ENCODE measurements at places on chromosomes 12 and 14.
A peak's percentile ranks its signal among the peaks of the same experiment; 100 is the strongest.

GRCh38 chr14:78282437-78282836 lies 112.3 kb downstream of the NRXN3 start:
- DNase-seq, result no peak

- DNase-seq, result no peak
Measured at GRCh38 chr14:59093902-59094301, 94.6 kb upstream of the DAAM1 start.

GRCh38 chr14:61485661-61486060 lies 164.3 kb downstream of the PRKCH start:
- DNase-seq, result no peak

GRCh38 chr12:95411466-95411865 lies 62.5 kb upstream of the METAP2 start:
- no peak for DNase-seq

- no peak for DNase-seq
Measured at GRCh38 chr12:100824476-100824875, 29.9 kb downstream of the ANO4 start.

- no peak for DNase-seq
Measured at GRCh38 chr14:35197015-35197414, 74.7 kb downstream of the PRORP start.

- DNase-seq, result no peak
Measured at GRCh38 chr14:24232645-24233537, at the start of gene GMPR2. Gene GMPR2 (plus strand): TSS chr14:24232929. CDS start chr14:24233254, 325 bp downstream.

GRCh38 chr12:99824900-99825542 lies 159.7 kb downstream of the ANKS1B start:
- DNase-seq, result no peak

DNA sequence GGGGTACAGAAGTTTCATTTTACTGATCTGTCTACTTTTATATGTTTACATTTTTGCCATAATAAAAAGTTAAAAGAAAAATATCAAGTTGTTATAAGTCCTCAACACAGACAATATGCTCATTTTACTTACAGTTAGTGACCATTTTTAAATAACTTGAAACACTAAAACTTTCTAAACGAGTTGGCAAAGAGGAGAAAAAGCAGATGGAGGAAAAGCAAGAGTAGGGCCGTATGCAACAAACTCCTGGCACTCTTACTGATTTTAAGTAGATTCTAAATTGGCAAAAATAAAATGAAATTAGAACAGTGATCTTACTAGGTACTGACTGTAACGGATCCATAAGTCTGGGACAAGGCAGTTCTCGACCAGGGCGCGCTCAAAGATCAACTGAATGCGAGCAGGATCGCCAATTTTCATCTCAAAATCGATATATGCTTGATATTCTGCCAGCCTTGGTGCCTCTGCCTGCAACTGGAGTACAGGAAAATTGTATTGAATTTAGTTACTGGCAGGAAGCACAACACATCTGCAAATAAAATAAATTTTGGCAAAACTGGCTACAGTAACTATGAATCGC lies 22.3 kb downstream of the SART3 start:
- no peak for DNase-seq

DNA sequence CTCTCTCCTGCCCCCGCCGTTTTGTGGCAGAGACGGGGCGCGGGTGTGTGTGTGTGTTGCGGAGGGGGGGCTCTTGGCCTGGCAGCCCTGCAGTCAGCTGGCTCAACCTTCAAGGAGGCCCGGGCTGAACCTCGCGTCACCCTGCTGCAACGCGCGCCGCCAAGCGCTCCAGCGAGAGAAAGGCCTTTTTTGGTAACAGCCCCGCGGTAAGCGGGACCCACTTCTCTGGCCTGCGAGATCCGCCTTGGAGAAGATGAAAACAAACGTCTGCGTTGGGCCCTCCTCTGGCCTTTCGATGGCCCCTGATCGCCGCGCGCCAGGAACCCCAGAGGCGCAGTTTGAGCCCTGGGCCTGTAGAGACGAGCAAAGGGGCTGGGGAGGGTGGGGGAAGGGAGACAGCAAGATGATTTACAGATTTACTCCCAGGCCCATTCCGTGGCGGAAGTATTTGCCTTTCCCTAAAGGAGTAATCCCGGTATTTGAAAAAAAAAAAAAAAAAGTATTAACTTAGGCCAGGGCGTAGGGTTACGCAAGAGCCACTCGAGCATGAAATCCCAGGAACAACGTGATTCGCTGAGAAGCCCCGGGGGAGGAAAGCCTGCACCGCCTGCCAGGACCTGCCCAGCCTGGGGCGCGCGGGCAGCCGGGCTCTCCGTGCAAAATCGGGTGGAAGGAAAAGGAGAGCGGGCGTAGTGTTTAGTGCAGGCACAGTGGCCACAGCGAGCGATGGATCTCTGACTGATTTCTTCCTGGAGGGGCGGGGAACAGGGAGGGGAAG lies 4.5 kb upstream of the IRF2BPL start:
- DNase-seq, result peak; percentile 82

DNA sequence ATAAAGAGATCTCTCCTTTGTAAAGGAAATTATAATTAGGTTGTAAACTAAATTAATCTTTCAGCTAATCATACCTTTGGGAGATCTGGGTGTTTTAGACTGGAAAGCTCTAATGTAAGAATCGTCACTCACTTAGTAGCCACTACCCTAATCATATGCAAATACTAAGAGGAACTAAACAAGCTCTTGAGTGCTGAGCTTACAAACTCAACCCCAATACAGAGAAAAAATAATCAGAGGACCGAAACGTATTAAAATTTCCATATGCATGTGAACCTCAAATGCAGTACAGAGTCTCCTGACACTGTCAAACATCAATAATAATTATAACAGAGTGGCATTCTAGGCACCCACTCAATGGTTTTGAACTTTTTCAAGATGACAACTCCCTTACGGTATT lies 235.3 kb upstream of the FOXN3 start:
- DNase-seq, result no peak

GRCh38 chr12:82781309-82781997 lies 94.7 kb downstream of the TMTC2 start:
- DNase-seq, result no peak

DNA sequence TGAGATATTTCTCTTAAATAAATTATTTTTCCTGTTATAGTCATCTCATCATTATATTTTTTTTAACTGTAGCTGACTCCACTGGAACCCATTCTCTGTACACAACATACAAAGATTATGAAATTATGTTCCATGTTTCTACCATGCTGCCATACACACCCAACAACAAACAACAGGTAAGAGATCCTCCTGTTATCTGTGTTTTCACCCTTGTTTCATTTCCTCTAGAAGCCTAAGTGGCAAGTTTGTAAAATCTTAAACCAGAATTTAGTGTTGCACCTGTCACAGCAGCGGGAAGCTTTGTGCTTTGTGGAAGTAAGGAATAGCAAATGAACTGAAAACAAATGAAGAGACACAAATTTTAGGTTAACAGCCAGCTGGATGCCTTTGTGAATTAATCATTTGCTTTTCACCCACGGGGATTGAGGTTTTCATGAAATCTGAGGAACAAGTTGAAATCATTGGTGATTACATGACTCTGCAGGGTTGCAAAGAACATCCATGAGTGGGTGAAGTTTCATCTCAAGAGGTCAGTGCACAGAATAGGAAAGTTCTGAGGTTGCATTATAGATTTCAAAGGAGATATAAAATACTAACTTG lies 273.9 kb upstream of the RGS6 start:
- no peak for DNase-seq

GRCh38 chr14:53304726-53305381 lies 151.7 kb upstream of the DDHD1 start:
- DNase-seq, result no peak

DNA sequence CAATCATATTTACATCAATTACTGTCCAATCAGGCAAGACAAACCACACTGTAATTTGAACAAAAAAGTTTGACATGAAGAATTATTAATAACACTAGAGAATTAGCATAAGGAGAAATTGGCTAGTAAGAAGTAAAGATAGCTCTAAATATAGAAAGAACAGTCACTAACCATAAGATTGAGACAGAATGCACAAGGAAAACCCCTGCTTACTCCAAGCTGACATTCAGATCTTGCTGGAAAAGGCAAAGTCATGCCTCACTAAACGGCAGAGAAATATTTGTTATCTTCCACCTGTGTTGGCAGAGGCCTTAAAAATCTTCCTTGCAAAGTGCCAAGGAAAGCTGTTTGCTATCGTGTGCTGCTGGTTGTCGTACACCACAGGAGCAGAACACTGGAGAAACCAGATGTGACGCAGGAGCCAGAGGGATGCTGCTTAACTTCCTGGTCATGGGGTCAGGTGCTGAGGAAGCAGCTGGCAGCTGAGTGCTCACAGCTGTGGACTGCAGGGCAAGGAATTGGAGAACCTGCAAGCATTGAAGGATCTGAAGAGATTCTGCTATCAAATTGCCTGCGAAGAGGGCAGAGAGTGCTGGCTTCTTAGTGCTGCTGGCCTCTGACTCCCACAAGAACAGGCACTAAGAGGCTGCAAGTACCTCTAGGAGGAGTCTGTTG lies 1323.3 kb downstream of the LRFN5 start:
- no peak for DNase-seq

DNA sequence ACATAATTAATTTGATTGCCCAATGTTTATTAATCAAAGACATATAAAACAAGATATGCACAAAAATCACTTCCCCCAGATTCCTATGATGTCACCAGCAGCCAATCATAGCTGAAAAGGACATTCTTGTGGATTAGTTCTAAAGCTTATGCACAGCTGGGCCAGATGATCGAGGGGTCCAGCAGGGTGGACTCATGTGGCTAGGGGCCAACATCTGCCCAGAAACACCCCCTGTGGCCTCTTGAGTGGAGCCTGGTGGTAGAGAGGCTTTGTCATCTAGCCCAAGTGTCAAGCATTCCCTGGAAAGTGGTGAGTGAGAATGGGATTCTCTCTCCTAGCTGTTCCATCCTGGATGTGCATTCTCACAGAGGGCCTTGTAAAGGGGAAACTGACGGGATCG lies 590.0 kb downstream of the BCL11B start:
- no peak for DNase-seq

DNA sequence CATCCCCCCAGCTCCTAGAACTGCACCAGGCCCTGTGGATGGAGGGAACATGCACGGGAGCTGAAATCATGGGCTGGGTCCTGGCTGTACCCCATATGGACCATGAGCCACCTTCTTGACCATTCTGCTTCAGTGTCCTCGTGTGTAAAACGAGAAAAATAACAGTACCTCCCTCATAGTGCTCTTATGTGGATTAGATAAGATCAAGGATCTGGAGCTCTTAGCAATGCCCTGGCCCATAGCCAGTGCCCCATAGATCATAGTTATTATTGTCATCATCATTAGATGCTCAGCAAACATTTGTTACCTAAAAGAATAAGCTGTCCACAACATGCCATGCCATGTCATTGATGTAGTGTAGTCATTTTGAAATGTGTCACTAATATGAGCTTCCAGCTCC lies 71.3 kb downstream of the SYNE3 start:
- DNase-seq, result no peak

DNA sequence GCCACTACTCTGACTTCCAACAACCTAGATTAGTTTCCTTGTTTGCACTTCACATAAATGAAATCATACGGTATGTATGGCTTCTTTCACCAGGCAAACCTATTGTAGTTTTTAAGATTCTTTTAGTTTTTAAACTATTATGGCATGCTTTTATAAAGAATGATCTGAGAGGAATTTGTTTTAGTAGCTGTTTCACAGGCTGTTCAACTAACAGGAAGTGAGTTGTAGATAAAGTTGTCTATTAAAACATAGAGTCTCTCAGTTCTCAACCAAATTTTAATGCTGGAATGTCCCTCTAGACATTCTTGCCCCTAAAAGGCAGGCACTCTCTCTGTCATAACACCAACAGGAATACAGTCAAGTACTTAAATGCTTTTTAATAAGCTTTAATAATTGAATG lies 102.7 kb upstream of the DACT1 start:
- no peak for DNase-seq

DNA sequence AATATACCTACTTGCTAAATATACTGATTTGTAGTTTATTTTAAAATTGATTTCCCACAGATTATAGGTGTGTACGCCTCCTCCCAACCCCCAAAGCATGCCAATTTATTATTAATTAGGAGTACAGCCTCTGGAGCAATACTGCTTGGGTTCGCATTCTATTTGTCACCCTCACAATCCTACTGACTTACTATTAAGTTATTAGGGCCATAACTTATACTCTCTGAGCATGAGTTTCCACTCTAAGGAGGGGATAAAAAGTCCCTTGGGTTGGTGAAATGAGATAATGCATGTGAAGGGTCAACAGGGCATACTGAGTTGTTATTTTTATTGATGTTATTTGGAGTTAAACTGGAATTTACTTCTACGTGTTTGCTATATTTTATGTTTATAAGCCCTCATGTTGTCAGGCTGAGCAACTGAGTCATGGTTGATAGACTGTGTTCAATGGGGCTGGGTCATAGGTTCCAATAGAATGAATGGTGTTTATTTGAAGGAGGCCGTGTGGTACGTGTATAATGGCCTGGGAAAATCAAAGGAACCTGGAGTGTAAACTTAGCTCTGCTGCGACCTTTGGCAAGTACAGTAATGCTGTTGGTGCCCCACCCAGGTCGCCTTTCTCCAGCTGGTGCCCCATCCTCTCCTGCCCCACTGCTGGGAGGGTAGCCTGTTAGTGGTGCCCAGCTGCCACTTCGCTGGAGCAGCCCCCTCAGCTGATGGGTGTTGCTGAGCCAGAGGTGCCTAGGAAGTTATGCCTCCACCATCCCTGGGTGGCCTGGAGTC lies 99.3 kb upstream of the PTPRB start:
- DNase-seq, result no peak

DNA sequence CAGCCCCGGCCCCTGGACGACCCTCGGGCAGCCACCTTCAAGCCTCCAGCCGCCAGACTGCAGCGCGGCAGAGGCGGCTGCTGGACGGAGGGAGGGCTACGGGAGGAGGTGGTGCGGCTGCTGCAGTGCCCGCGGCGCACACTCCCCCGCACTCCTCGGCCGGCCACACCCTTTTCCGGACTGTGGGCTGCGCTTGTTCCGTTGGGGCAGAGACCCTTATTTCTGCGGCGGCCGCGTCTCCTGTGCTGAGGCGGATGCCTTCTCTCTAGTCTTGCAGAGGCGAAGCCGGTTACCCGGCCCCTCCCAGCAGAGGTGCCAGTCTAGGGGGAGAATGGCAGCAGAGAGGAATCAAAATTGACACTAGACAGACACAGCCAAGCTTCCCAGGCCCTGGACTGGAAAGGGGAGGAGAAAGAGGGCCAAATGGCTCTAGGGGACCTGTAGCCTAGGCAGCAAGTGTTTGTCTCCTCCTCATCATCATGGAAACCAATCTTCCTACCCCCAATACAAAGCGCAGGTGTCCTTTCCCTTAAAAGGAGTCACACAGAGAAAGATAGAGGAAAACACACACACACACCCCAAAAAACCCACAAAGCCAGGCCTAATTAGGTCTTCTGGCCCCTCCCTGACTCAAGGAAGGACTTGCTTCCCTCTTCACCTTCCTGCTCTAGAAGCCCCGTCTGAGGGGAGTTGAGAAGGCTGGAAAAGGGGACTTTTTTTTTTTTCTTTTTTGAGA lies 1.3 kb downstream of the ESYT1 start:
- peak; percentile 54 for DNase-seq
